ENCODE measurements at places on chromosomes 2 and 18.

- no peak for DNase-seq
These were observed 87.0 kb upstream of the RTN4 start for GRCh38 chr2:55137024-55137958.

DNA sequence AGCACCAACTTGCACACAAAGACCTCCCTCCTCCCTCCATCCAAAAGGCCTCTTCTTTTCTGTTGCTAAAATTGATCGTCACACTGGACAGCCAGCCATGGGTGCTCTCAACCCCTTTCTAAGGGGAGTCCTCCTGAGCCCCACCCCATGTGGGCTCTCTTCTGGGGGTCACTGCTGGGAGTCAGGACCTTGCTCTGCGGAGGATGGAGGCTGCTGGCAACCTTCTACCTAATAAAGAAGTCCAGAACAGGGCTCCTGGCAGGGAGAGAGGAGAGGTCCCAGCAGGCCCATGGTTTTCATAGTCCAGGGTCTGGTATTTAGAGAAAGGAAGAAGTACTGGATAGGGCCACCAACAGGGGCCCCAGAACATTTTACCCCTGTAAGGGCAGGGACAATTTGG lies 67.6 kb upstream of the OTOS start:
- no peak for DNase-seq

- DNase-seq, result no peak
These were observed 421.3 kb upstream of the MMADHC start for GRCh38 chr2:150008901-150009300.

DNA sequence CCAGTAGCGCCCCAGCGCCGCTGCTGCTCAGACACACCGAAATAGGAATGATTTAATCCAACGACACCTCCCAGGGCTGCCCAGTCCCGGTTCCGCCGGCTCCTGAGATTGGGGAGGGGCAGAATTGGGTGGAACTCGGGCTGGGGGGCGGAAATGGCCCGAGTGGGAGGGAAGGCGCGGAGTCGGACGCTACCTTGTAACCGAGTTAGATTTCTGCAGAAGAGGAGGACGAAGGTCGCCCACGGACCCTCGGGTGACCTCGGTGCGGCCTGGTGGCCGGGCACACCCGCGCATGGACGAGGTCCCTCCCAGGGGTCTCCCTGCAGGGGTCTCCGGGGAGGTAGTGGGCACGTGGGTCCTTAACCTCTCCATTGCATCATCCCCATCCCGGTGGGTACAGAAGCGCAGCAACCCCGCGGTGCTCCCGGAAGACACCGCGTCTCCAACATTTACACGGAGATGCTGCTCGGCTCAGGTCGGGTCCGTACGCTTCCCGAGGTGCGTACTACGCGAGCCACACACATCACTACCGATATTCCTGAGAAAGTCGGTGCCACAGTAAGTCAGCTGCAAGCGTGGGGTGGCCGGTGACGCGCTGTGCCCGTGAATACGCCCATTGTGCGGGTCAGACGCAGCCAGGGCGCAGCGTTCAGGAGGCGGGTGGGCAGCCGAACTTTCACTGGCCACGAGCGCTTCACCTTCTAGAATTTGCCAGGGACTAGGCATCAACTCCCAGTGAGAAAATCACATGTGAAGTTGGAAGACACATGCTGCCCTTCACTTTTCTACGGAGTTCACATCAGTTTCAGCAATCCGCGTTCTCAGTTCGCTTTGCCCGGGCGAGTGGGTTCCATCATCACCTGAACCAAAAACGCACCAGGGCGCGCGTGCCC lies 3.0 kb downstream of the ZNF516 start:
- peak; percentile 18 for DNase-seq

- DNase-seq, result no peak
These were observed 30.0 kb upstream of the STK17B start for GRCh38 chr2:196201229-196202009.

DNA sequence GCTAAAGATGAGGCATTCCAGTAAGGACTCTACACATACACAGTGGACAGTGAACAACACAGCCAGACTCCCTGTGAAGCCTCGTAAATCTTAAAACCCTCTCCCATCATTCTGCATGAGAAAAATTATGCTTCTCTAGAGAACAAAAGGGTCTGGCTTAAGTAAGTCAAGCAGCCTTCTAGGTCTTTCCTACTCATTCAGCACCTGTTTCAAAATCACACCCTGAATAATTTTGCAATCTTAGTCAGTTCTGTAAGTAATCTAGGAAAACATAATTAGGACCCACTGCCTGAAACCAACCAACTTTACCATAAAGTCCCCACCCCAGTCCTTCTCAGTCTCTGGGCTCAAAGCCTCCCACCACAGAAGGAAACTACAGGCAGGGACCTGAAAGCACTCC lies 19.7 kb downstream of the IAH1 start:
- no peak for DNase-seq
